ENCODE measurements at places on chromosomes 7 and 10.

DNA sequence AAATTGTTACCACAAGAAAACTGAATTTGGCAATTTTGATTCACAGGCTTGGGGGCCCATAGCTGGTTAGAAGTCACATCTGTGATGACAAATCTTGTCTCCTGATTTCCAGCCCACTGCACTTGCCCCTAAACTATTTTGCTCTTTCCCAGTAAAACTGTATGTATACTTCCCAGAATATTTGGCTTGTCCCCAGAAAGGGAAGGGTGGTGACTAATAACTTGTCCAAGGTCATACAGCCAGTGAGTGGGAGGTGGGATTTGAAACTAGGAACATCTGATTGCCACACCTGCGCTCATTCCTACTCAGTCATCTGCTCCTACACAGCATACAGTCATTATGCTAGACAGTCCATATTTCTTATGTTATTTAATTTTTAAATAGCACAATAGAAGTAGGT is 304.5 kb downstream of the SDHAF3 start:
- no peak for DNase-seq

DNA sequence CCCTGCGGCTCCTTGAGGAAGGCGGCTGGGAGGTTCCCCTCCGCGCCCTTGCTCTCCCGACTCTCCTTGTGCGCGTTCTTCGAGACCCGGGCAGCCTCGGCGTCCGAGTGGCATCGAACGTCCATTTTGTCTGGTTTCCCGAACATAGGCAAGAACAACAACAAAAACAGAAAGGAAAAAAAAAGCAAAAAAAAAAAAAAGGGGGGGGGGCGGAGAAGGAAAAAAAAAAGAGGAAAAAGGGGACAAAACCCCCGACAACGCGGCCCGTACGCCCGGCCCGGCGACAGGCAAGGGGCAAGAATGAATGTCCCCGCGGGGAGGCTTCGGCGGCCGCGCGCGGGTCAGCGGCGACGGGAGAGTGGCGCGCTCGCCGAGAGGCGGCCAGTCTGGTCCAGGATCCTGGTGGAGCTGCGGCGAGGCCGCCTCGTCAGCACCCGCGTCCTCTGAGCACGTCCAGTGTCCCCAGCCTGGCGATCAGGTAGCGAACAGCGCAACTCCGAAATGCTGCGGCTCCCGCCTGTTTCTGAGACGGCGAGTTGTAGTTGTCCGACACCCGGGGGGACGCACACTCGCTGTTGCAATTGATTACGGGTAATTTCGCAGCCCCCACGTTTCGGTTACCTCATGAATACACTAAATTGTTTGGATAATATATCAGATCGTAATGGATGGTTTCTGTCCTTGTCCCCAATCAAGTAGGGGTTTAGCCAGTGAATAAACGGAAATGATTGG is at the start of gene VAX1:
Gene VAX1, minus strand, starts transcription at position 360 of the 732 bp plus-strand sequence. Its CDS starts 214 bp downstream, at position 146.
- DNase-seq = no peak

GRCh38 chr10:123974406-123974805 is 82.8 kb upstream of the CPXM2 start:
- no peak for DNase-seq

DNA sequence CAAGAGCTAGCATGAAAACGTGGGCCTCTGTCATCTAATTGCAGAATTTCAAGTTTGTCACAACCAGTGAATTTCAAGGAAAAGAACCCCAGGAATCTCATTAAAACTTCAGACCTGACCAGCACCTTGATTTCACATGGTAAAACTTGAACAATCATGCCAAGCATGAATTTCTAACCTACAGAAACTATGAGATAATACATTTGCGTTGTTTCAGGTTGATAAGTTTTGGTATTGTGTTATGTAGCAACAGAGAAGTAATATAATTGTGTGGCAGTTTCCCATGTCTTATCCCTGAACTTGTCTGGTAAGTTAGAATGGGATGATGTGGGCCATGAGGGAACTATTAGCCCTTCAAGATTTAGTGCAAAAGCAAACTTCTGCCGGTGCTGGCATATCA is 530.1 kb downstream of the ANKRD7 start:
- no peak for DNase-seq

DNA sequence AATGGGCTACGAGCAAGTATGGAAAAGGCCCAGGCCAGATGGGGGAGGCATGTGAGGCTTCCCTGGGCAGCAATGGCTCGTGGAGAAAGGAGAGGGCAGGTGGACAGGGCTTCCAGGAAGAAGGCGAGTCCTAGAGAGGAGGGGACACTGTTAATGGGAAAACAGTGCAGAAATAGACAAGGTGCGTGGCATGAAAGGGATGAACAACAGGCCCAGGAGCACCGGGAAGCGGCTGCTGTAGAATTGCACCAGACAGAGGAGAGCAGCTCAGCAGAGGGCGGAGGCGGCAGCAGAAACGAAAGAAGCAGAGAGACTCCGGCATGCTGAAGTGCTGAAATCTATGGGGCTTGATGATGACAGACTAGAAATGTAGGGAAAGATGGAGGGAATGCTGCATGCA is 102.1 kb downstream of the PIP4K2A start:
- DNase-seq = no peak

DNA sequence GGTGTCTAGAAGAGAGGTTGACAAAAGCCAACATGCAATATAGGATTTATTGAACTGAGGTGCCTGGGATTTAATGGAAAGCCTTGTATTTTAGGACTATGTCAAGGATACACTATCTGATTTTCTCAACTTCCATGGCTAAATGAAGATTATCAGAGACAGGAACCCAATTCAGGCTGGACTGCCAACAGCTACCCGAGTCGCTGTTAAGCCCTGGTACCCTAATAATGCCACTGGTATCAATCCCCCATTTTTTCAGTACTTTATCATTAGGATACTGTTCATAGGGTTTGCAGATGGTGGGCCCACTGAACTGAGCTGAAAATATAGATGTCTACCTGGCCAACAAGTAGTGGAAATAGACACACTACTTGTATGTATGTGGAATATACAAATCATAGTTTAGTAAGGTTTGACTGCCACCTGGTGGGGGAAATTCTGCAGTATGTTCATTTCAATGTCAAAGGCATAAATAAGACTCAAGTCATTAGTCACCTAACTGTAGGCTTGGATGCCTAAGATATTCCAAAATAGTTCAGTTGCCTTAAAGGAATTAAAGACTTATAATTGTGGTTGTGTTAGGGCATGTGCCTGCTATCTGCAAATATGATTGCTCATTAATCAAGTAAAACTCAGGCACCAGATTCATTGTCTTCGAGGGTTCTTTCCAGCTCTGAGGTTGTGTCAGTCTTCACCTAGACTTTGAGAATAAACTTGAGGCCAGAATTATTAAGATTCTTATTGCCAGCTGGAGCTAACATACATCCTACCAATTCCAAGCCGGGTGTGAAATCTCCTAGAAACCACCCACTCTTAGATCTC is 34.1 kb upstream of the NOBOX start:
- DNase-seq = no peak

GRCh38 chr10:20713420-20713819 is 183.7 kb downstream of the NEBL start:
- no peak for DNase-seq

GRCh38 chr7:22563621-22564241 is 63.7 kb upstream of the STEAP1B start:
- no peak for DNase-seq

DNA sequence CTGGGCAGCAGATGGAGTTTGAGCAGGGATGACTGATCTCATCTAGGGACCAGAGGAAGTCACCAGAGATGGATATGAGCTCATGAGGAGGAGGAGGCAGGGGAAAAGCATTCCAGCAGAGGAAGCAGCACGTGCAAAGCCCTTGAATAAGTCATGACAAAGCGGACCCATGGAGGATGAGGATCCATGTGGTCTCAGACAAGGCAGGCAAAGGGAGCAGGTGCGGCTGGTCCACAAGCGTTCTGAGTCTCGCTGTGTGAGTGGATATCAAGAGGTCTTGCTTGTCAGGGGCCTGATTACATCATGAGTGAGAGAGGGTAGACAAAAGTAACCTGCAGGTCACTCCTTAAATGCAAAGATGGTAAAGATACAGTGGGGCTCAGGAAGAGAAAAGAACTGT is 307.6 kb downstream of the GRID1 start:
- DNase-seq = no peak

DNA sequence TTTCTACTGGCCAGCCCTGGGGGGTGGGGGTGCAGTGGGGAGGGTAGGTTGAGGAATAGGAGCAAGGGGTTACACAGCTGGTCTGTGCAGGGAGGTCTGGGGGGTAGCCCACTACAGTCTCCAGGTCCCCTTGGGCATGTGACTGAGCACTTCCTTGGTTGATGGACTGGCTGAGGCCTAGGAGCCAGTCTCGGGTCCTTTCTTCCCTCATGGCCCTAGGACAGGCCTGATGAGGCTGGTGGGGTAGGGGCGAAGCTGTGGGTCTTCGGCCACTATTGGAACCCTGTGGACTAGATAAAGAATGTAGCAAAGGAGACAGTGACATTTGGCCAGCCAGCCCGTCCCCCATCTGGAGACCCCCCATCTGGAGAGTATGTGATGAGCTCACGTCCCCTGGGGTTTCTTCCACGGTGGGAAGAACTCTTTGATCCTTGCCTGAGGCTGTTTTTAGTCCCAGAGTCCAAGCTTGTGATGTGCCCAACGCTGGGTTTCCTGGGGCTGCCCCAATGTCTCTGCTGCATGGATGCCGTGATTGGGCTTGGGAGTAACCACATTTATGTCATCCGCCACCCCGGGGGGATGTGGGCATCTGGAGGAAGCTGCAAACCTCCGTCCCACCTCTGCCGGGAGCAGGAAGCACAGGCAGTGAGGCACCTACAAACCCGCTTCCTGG is 20.7 kb downstream of the FAM241B start:
- DNase-seq = no peak

GRCh38 chr10:102872163-102872562 is 2.9 kb downstream of the AS3MT start:
- no peak for DNase-seq

GRCh38 chr7:7512861-7513597 is 22.6 kb downstream of the COL28A1 start:
- DNase-seq = no peak

DNA sequence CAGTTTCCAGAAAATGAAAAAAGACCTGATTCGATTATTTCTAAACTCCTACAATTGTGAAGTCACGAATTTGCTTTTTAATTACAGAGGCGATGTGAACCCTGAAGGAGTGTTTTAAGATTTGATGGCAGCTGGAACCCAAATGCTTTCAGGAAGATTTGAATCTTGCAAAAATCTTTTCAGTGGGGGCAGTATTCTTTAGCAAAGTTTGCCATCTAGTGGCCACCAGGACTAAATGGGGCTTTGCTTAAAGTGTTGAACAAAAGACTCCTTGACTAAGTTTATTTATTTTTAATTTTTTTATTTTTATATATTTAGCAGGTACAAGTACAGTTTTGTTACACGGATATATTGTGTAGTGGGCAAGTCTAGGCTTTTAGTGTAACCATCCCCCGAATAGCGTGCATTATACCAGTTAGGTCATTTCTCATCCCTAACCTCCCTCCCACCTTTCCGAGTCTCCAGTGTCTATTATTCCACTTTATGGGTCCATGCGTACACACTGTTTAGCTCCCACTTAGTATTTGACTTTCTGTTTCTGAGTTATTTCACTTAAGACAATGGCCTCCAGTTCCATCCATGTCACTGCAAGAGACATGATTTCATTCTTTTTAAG is 98.8 kb downstream of the CACNB2 start:
- DNase-seq = no peak

DNA sequence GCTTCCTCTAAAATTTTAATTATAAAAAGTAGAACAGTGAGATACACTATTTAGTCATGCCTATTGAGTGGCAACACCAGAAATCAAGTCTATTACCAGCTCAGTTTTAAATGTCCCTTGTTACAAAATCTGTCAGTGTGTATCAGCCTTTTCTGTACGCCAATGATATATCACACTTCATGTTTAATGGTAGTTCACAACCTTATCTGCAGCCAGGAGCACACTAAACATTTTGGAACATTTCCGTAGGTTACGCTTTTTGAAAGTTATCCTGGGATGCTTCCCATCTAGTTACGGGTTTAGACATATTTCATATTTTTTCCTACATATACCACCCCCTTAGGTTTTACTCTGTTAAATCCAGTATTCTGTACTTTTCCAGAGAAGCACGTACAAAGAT is 5.4 kb downstream of the HNRNPA2B1 start:
- no peak for DNase-seq

GRCh38 chr7:44572771-44573170 is 937 bp downstream of the DDX56 start:
- DNase-seq = no peak

DNA sequence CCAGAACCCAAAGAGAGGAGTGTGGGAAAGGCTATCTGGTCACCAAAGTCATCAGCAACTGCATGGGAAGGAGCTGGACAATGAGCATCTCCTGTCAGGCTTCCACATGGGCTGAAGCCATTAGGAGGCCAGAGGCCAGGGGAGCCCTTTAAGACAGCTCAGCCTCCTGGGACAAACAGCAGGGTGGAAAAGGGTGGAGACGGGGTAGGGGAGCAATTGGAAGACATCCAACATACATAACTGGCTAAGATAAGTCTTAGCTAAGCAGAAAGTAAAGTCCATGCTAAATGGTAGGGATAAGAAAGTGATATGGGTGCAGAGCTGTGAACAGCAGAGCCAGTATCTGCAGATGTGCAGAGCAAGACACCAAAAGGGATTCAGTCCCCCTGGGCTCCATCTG is 1.5 kb upstream of the OAT start:
- no peak for DNase-seq

GRCh38 chr7:124106575-124106974 is 73.7 kb upstream of the TMEM229A start:
- DNase-seq = no peak

DNA sequence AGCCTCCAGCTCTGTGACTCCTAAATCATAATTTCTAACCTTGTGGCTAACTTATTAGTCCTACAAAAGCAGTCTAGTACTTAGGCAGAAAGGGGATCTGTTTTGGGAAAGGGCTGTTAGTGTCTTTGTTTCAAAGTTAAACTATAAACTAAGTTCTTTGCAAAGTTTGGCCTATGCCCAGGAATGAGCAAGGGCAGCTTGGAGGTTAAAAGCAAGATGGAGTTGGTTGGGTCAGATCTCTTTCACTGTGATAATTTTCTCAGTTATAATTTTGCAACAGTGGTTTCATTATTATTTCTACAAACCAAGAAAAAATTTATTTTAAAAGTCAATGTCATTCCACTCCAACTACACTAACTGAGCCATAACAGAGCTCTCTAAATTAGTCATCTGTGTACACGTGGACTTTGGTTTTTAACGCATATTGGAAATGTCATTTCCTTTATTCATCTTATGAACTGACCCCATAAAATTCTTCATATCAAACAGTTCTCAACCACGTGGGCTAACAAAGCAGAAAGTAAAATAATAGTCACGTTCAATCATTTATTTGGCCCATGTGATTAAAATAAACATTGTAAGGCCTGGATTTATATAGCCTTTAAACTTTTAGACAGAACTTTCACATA is 143.2 kb upstream of the C7orf33 start:
- DNase-seq = no peak

DNA sequence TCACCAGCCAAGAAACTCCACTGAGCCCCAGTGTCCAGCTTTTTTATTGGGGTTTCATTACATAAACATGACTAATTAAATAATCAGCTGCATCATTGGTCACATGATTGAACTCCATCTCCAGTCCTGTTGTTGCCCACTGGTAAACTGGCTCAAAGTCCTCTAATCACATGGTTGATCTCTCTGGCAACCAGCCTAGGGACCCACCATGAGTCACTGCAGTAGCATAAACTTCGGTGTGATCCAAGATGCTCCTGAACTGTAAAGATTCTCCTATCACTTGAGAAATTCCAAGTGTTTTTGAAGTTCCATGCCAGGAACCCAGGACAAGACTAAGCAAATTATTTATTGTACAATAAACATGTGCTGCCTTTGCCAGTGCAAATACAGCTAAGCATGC is 130.4 kb upstream of the AUTS2 start:
- no peak for DNase-seq

Measured in bone marrow (tissue), 2 donors.